ENCODE measurements at places on chromosomes 12 and 14.

DNA sequence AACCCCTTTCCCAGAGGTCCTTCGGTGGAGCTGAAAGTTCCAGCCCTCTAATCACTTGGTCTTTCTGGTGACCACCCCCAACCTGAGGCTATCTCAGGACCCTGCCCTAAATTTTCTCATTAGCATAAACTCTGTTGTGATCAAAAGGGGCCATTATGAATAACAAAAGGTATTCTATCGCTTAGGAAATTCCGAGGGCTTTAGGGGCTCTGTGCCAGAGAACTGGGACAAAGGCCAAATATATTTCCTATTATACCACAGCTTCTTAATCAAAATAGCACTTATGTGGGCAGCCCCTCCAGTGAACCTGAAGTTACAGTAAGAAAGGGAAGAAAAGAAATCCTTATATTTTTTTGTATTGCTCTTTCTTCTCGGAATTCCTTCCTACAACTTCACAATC, 125.3 kb upstream of the NPAS3 start:
- DNase-seq: no peak

DNA sequence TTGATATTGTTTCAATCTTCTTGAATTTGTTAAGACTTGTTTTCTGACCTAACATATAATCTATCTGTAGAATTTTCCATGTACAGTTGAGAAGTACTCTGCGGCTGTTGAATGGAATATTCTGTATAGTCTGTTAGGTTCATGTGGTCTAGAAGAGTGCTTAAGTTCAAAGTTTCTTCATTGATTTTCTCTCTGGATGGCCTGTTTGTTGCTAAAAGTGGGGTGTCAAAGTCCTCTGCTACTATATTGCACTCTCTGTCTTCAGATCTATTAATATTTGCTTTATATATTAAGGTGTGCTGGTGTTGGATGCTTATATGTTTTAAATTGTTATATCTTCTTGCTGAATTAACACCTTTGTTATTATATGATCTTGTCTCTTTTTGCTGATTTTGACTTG, 290.9 kb upstream of the STXBP6 start:
- DNase-seq: no peak

- no peak for DNase-seq
Measured at GRCh38 chr12:65335021-65335714, 56.7 kb downstream of the MSRB3 start.

DNA sequence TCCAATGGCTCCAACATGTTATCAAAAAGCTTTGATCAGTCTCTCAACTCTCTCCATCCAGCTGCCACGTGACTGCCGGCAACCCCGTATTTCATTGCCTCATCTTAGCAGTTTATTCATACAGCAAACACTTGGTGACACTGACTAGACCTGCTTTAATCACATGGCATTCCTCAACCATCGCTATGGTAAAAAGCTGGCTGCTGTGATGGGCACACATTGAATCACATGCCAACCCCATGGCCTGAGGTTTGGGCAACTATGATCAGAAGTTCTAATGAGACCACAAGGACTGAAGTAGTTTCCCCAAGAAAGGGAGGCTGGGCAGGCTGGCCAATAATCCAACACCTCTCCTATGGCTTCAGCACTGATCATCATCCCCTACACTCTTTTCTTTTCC, 40.6 kb upstream of the TAS2R42 start:
- no peak for DNase-seq

GRCh38 chr14:33460164-33460563, 490.7 kb downstream of the EGLN3 start:
- DNase-seq: no peak
